Posterior vena cava (tissue), 2 donors: ENCODE measurements at places on chromosomes 4 and X. TPM values are rescaled to one million over a fixed set of nuclear protein-coding genes. Genes with fewer than 3 reads are reported as not detected.

Gene TMSB15C
- total RNA-seq, result 4.3 TPM

Gene GYG2
- 1.4 TPM for total RNA-seq

Gene DRD5
- total RNA-seq, result not detected

Gene SOWAHB
- total RNA-seq, result not detected

Gene SPATA4
- 0.76 TPM for total RNA-seq

Gene ZDHHC9
- total RNA-seq, result 23.0 TPM

Gene CENPE
- 1.9 TPM for total RNA-seq

Gene IQCM
- total RNA-seq, result not detected

DNA sequence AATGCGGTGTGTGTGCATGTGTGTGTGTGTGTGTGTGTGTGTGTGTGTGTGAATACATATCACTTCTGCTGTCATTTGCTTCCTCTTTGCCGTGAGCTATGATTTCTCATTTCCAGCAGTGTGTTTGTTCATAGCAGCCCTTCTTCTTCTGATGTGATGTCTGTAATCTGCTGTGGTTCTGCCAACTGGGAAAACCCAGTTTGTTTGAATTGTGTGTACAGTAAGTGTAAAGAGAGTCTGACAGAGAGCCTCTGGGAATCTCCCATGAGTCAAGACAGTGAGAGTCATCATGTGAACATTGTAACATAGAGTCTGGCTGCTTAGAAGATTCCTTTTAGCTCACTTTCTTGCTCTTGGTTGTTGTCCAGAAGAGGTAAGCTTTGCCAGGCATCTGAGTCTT lies 8.4 kb upstream of the NWD2 start:
- no peak for DNase-seq

DNA sequence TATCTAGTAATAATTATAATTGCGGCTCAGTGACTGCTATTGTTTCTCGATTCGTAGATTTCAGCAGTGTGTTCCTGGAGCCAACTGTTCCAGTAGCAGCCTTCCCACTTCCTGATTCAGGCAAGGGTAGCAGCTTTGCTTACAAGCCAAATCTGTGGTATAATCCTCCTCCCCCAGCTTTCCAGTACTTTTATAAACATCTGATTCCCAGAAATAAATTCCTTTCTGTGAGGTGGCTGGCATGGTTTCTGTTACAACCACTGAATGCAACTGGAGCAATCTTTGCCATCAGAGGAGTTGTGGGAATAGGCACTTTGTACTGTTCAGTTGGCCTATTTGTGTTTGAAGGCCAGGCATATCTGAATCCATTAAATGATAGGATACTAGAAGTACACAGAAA lies 80.0 kb downstream of the GLRA3 start:
- no peak for DNase-seq

DNA sequence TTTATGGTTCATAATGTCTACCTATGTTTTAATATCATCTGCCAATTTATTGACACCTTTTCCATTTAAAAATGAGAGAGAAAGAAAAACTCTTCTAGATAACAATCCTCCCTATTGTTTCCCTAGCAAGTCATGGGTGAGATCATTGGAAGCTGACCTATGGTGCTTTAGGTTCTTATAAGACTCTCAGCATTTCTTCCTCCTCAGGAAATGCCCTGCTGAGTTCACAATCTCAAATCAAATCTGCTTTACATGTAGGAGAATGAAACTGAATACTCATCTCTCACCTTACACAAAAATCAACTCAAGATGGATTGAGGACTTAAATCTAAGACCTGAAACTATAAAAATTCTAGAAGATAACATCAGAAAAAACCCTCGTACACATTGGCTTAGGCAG lies 267.4 kb downstream of the RAPGEF2 start:
- DNase-seq, result no peak

GRCh38 chr4:129364747-129365452 lies 268.9 kb downstream of the C4orf33 start:
- DNase-seq, result no peak

- DNase-seq, result no peak
Observed at GRCh38 chr4:169823685-169824084, 65.9 kb upstream of the HPF1 start.

DNA sequence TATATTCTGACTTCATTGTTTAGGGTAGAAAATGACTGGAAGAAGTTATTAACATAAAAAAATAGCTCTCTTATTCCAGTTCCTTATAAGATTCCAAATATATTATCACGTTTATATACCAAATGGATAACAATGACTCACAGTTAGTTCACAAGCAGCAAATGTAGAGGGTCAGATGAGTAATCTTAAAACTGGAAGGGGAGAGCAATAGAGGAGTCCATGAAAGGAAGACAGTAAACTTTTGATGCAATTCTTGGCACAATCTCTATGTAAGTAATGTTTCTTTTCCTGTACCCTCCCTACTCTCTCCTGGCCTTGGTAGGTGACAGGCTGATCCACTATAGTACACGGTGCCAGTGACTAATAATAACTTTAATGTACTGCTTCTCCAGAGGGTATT lies 259.0 kb upstream of the TRPC5 start:
- DNase-seq, result no peak

- no peak for DNase-seq
Observed at GRCh38 chr4:84527391-84527790, 28.3 kb upstream of the NKX6-1 start.

DNA sequence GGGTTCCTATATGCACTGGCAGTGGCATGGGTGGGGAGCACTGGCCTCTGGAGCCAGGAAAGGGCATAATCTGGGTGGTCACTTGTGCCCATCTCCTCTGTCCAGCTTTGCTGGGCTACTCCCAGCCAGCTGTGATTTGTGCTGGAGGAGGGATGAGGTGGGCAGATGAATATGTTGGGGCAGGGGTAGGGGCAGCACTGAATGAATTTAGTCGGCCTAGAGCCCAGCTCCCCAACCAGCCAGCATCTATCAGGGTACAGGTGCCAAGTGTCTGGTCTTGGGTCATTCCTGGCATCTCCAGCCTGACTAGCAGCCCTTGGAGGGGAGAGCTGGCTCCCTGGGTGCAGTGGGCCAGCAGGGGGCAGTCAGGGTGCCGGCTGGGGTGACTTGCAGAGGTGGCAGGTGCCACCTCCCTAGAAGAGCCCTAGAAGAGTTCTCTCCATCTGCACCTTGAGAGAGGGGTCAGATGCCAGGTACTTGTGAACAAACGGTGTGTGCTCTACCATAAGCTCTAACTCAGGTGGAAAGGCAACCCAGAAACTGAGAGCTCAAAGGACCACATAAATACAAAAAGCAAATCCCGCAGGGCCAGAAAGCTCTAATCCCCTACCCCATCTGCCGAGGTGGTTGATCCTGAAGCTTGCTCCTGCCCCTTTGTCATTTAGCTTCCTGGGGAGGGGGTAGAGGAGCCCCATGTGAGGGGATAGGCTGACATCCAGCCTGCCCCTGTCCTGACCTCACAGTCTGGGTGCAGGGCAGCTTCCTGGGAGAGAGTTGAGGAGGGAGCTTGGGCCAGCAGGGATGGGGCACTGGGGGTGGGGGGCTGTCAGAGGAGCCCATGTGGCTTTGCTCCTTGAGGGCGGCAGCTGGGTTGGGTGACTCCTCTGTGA lies 2.2 kb downstream of the SORCS2 start:
- peak; percentile 76 for DNase-seq

DNA sequence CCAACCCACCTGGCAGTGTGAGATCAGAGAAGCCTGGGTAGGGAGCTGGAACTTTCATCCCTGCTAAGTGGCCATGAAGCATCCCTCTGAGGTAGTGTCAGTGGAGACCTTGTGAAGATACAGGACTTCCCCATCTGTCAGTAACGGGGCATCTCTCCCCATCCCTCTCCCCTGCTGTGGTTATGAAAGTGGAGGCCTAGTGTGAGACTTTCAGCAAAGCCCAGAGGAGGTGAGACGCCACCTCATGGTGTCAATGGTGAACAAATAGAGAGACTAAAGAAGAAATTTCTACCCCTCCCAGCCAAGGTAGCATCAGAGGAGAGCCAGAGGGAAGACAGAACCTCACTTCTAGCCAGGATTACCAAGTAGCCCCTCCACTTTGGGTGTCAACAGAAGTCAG lies 150.2 kb downstream of the VEGFC start:
- no peak for DNase-seq
